ENCODE measurements at places on chromosomes 12 and 14.

GRCh38 chr14:70257526-70257925 lies 68.8 kb upstream of the SLC8A3 start:
- DNase-seq = peak; percentile 40

DNA sequence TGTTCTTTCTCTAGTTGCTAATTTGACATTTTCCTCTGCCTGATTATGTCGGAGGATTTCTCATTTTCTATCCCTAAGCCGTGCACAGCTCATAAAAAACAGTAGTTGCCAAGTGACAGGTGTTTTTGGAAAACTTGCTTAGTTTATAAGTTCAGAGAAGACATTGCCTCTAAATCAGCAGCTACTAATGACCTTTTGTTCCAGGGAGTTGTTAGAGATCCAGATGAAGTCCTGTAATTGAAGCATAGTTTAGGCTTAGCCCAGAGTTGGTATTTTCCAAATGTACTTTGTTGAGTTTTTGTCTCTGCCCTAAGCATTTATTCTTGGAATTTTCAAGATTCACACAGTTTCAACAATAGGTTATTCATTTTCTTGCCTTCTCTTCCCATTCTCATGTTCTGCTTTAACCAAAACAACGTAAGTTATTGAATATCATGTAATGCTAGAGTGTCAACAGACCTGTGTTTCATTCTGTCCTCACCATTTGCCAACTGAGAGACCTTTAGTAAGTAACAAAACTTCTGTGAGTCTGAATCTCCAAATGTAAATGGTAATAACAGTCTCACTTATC lies 110.0 kb upstream of the SLCO1C1 start:
- DNase-seq = no peak

DNA sequence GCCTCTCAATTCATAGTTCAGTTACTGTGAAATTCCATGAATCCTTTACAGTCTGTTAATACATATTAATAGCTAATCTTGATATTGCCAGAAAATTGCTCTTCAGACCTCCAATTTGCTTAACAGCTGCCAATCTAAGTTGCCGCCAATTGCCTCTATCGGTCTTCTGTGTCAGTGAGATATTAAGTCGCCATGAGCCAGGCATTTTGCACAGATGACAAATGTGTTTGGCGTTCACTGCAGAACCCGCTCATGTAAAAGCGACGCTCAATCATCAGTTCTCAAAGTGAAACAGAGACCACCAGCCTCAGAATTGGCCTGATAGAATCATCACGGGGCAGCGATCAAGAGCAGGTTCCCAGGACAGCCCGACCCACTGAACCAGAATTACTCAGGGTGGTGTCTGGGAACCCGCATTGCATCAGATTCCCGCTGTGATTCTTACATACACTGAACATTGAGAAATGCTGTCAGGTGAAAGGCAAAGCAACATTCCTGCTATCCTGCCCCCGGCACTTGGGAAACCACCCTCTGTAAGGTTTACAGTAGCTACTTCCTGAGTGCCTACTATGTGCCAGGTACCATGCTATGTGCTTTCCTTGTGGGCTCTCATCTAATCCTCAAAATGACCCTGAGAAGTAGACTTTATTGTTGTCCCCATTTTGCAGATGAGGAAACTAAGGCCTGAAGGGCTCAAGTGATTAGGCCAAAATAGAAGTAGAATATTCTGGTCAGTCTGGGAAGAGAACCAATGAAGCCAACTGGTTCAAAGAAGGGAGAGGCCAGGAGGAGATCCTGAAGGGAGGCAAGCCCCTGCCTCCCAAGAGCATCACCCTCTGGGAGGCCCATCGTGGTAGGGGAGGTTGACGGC lies 216.4 kb downstream of the SLC41A2 start:
- DNase-seq = no peak

- DNase-seq = no peak
Measured at GRCh38 chr14:74402401-74403251, 23.4 kb downstream of the SYNDIG1L start.

- DNase-seq = no peak
Measured at GRCh38 chr14:90714811-90715210, 101.4 kb downstream of the TTC7B start.

DNA sequence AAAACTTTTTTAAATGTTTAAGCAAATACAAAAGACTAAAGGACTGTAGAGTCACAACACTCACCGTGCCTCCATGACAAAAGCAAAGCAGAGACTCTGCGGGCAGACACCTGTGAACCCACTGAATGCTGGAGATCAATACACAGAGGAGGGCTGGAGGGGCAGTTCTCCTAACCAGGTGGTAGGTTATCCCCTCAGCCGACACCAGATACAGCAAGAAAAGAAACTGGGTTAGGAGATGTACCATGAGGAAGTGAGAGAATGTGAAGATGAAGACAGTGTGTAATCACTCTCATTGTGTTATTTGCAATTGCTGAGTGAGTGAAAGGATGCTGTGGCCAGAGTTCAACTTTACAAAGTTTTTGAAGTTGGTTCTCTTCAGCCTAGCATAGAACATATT lies 480.3 kb downstream of the BCL11B start:
- no peak for DNase-seq

- no peak for DNase-seq
Measured at GRCh38 chr14:99435327-99435726, 45.3 kb downstream of the SETD3 start.

DNA sequence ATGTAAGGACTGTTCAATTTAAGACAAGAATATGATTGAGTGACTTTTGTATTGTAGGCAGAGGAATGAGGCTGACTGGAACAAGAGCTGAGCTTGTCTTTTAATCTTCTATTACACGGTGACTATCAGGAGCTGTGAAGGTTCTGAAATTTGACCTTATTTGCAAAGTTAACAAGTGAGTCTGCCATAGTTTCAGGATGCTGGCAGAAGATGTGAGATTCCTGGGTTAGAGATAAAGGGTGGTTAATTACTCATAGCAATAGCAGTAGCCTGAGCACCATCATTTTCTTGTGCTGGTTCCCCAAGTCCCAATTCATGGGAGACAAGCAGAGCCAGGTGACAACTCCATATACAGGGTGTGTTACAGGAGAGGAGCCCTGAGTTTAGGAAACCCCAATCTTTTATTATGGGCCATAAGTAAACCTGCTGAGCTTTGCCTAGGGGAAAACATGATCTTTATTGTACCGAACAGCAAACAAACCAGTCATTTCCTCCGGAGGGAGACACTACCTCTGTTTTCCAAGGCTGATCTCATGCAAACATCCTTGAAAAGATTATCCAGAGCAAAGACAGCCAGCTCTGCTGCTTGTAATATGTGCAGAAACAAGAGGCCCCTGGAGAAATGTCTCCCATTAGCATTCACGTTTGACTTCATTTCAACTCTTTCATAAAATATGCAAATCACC lies 51.7 kb upstream of the DDX11 start:
- no peak for DNase-seq

- DNase-seq = no peak
Measured at GRCh38 chr12:70258605-70259403, 15.6 kb downstream of the CNOT2 start.

DNA sequence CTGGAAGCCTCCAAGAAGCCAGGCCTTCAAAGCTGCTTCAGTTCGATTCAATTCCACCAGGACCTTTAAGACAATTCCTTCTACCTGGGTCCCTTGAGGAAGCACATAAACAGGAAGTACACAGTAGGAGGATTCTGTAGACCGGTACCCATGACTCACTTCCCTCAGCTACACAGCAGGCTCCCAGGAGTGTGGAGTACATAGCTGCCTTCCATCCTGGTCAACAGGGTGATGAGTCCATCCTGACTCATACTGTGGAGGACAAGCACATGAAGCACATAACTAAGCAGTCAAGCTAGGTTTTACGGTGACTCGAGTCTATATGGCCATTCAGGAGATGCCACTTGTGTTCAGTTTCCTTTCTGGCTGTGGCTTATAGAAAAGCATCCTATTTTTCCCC lies 197.6 kb upstream of the RBM19 start:
- no peak for DNase-seq

- DNase-seq = no peak
Measured at GRCh38 chr14:103562179-103562428, 353 bp downstream of the BAG5 start.

GRCh38 chr12:10033783-10034545 lies 3.5 kb downstream of the CLEC9A start:
- peak; percentile 32 for DNase-seq

- DNase-seq = no peak
Measured at GRCh38 chr12:130611026-130611905, 104.8 kb downstream of the RIMBP2 start.

DNA sequence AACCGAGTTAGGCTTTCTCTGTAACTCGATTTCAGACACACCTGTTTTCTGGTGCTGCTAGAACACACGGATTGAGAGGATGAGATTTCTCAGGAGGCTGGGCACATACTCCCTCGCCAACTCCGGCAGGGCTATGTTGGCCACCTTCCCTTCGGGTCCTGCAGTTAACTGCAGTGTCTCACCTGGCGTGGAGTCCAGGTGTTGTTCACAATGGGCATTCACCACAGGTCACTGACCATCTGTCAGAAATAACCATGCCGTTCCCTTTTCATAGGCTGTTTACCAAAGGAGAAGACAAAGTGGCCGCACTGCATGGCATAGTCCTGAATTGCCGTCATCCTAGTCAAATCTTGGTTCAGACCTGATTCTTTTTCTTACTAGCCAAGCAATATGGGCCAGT lies 5.5 kb upstream of the KCNH3 start:
- DNase-seq = no peak

GRCh38 chr14:45364565-45365156 lies 111.7 kb upstream of the MIS18BP1 start:
- no peak for DNase-seq

DNA sequence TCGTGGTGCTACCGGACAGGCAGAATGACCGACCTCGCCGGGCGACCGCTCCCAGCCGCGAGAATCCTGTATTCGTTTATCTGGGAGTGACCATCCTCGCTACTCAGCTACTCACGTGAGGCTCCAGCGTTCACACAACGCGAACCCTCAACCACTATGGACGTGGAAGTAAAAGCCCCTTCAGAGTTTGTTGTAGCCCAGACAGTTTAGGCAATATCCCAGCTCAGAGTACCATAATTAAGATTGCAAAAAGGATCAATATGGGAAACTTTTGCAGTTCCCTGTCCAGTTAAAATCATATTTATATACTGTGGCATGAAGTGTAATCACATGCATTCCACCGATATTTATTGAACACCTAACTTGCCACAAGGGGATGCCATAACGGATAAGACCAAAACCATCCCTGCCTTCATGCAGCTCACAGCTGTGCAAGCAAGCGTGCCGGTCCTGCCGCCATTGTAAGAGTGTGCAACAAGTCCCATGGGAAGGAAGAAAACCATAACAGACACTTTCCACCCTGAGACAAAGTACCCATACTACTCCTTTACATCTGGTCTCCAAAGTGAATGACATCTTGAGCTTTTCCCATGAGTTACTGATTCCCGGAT lies 938 bp upstream of the MAX start:
- no peak for DNase-seq

GRCh38 chr12:109467978-109468676 lies 9.0 kb downstream of the KCTD10 start:
- DNase-seq = no peak

GRCh38 chr14:25231004-25231403 lies 181.1 kb upstream of the STXBP6 start:
- no peak for DNase-seq

GRCh38 chr14:104185916-104186495 lies 47.6 kb downstream of the KIF26A start:
- DNase-seq = no peak

GRCh38 chr12:131000000-131000486 lies 46.3 kb downstream of the ADGRD1 start:
- DNase-seq = no peak

GRCh38 chr14:59313144-59313651 lies 124.7 kb downstream of the DAAM1 start:
- no peak for DNase-seq

DNA sequence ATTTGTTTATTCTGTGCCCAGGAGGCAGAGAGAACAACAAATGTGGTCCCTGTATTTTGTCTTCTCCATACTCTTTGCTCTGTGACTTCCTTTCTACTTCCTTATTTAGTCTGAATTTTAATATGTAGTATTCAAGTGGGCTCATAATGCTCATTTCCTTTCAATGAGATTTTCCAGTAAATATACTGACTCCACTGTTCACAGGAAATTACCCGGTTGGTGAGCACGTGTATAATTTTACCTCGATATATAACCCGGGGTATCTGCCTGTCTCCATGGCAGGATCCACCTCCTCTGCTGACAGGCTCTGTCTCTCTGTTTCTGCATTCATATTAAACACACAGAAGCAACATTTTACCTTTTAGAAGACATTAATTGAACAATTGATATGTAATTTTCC lies 166.0 kb downstream of the SLC38A4 start:
- DNase-seq = no peak

Data from GM13977 (cell line).